ENCODE measurements at places on chromosomes 5 and 9.

- peak; percentile 22 for DNase-seq
Observed at GRCh38 chr9:124110307-124110915, 98.8 kb downstream of the LHX2 start.

- no peak for DNase-seq
Observed at GRCh38 chr9:127896395-127897192, 2.8 kb downstream of the ST6GALNAC6 start.

DNA sequence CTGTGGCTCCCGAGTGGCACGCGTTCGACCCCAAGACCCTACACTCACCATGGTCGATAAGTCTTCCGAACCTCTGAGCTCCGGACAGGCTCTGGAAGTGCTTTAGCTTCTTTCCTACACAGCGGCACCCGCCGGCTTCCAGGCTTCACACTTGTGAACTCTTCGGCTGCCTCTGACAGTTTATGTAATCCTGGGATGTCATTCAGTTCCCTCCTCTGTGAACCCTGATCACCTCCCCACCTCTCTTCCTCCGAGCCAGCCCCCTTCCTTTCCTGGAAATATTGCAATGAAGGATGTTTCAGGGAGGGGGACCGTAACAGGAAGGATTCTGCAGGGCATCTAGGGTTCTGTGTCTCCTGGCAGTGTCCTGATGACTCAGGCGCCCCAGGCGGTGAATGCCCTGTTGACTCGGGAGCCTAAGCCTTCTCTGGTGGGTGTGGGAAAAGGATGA lies at the start of gene CD14:
Gene CD14 (minus strand): TSS at position 155 of the 451 bp plus-strand sequence. CDS start 104 bp downstream, at position 51.
- DNase-seq = peak; percentile 93

GRCh38 chr5:54845567-54845941 lies 139.8 kb downstream of the ESM1 start:
- DNase-seq = no peak

DNA sequence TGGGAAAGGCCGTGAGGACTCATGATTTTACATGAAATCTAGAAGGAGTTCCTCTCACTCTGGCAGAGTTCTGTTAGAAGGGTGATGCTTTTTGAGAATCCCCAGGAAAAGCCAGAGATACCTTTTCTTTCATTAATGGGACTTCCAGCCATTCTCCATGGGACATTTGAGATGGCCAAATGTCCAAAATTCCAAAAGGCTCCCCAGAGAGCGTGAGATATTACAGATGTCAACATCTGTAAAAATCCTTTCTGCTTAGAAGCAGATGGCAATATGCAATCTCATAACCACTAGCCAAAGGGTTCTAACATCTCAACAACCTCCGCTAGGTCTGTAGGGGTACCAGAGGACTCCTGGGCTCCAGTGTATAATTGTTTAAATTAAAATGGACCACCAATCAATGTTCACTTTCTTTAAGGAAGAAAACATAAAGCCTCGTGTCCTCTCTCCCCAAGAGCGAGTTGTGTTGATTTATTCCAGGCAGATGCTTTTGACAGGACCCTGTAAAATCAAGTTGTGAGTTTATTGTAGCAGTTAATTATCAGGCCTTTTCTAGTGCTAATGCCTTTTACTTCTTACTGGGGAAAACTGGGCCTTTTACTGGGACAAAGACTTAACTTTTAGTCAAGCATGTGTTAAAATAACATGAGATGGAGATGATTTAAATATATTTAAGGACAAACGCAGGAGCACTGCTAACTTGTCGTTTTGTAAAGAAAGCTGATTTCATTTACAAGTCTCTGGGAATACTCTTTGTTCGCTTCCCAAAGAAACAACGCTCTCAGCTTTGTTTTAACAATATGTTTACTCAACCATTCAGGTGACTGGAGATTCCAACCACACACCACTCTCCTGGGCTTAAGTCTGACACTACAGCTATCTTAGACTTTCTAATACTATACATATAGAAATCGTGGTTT lies 4.8 kb downstream of the GAS1 start:
- DNase-seq = no peak

DNA sequence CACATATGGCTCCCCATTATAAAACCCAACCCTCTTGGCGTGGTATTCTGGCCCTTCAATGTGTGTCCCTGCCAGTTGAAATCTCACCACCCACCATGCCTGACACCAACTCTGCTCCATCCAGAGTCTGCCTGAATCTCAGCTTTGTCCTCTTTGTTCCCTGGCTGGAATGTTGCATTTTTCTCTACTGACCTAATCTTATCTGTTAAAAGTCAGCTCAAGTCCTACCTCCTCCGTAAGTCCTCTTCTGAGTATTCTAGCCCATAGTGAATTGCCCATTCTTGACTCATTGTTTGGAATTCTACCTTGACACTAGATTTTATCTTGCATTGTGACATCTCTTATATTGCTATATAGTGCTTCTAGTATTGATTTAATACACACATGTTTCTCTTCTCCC lies 207.1 kb upstream of the VLDLR start:
- DNase-seq = no peak

DNA sequence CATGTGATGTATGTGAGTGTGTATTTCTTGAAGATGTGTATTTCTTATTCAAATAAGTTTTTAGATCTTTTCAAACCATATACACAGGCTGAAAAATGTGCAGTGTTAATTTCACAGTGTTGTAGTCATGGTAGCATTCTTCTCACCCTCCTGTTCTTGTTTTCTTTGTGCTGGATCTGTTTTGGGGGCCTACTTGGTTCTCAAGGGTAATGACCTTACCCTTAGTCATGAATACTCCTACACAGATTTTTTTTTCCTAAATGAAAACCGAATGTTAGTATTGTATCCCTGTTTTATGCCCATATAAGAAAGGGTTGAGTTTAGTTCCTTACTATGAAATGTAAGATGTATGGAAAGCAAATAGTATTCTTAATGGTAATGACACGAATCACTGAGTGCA lies 88.0 kb downstream of the SLC44A1 start:
- DNase-seq = peak; percentile 16

GRCh38 chr5:147673791-147674190 lies 108.7 kb downstream of the JAKMIP2 start:
- DNase-seq = no peak

- DNase-seq = peak; percentile 27
Observed at GRCh38 chr5:54017580-54017979, 292.8 kb downstream of the ARL15 start.

GRCh38 chr9:14989811-14990210 lies 79.6 kb upstream of the FREM1 start:
- DNase-seq = no peak
